Suppressor macrophage treated with lipopolysaccharide for 4 hours (primary cell): ENCODE measurements at places on chromosomes 1 and 21.

GRCh38 chr1:81699234-81699633 lies 101.5 kb upstream of the ADGRL2 start:
- DNase-seq, result no peak

DNA sequence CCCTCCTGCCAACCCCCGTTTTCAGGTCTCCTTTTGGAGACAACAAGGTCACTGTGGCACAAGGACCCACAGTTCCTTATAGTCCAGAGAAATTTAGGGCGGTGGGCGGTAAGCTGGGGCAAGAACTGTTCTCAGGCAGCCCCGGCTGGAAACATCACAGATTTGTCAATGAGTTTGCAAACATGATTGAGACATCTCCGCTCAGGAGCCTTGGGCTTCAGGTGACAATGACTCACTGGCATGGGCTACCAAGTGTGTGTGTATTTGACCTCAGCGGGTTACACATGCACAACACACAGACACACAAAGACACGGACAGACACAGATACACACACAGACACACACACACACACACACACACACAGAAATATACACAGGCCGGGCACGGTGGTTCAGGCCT lies 58.2 kb upstream of the ABCG1 start:
- DNase-seq, result peak; percentile 21

DNA sequence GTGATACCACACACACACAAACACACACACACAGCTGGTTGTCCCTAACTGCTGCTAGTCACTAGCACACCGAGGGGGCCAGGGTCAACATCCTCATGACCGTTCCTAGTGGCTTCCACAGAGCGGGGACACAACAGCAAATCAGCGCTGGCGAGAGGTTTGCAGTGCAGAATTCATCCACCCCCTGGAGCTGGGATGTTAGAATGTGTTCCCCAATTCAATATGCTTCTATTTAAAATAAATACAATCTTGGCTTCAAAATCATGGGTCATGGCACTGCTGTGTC lies 16.2 kb upstream of the C2CD2 start:
- DNase-seq, result no peak

- peak; percentile 60 for DNase-seq
These were observed 67.2 kb downstream of the TTLL7 start for GRCh38 chr1:83931658-83932253.

- DNase-seq, result no peak
These were observed 4.7 kb downstream of the SCAF4 start for GRCh38 chr21:31727181-31727580.

GRCh38 chr1:55272994-55273393 lies 57.8 kb upstream of the USP24 start:
- DNase-seq, result no peak

DNA sequence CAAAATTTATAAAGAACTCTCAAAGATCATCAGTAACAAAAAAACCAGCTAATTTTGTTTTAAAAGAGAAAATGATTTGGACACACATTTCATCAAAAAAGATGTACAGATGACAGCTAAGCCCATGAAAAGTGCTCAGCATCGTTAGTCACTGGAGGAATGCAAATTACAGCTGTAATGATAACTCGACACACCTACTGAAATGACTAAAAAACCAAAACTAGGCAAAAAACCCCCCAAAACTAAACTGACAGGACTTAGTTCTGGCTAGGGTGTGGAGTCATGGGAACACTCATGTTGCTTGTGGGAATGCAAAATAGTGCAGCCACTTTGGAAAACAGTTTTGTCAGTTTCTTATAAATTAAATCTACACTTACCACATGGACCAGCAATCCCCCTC lies 59.5 kb downstream of the CNIH3 start:
- no peak for DNase-seq

GRCh38 chr1:91864017-91864700 lies 21.8 kb downstream of the TGFBR3 start:
- no peak for DNase-seq

- peak; percentile 48 for DNase-seq
These were observed 62.7 kb downstream of the DMAP1 start for GRCh38 chr1:44275991-44276405.

GRCh38 chr1:43547538-43548072 lies 16.9 kb downstream of the PTPRF start:
- DNase-seq, result no peak

- no peak for DNase-seq
These were observed 385.1 kb upstream of the USP24 start for GRCh38 chr1:55600242-55600641.

- DNase-seq, result no peak
These were observed 348.7 kb upstream of the PTBP2 start for GRCh38 chr1:96372881-96373280.

DNA sequence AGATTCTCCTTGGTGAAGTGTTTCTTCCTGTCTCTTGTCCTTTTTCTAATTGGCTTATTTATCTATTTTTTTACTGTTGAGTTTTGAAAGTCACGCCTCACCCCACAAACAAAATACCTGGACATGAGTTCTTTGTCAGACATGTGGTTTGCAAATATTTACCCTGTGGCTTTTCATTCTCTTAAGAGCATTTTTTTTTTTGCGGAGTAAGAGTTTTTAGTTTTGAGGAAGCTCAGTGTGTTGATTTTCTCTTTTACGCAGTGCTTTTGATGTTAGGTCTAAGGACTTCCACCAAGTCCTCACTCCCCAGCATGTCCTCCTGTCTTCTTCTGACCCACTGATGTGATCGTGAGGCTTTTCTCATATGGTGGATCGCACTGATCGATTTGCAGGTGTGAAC lies 7.6 kb downstream of the DFFB start:
- no peak for DNase-seq

GRCh38 chr1:117838911-117839310 lies 90.5 kb downstream of the GDAP2 start:
- DNase-seq, result no peak

DNA sequence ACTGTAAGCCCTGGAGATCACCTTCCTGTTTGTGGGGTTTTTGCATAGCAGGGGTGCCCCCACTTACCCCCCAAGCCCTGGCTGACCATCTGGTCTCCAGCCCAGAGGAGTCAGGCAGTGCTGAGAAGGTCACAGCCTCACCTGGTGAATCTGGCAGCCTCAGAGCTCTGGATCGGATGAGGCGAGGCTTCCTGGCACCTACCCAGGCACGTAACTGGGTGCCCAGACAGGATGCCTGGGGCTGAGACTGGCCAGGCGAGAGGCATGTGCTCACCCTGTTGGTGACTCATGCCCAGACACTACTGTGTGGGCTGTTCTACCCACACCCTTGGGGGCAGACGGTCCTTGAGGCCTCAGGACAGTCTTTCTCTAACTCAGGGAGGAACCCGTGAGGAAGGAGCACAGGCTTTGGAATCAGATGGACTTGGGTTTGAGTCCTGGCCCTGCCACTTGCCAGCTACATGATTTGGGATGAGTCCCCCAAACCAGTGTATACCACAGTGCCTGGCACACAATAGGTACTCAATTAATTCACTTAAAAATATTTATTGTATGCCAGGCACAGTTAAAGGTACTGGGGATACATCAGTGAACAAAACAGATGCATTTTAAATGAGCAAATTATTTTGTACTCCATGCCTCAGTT lies 15.1 kb upstream of the PADI3 start:
- DNase-seq, result peak; percentile 76

DNA sequence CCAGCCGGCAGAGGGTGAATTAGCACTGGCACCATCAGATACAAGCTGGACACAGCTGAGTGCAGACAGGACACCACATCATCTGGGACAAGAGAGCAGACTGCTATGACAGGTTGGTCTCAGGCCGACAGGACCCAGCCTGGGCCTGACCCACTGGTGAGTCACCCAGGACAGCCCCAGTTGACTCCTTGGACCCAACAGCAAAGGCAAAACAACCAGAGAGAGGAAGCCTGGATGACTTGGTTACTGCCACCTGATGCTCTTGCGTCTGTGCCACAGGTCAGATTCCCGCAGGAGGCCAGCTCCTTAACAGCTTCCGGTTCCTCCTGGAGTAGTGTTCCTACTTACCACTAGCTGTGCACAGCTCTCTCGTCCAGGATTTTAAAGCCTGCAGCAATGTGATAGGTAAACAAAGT lies 18.5 kb downstream of the CCN1 start:
- DNase-seq, result no peak

DNA sequence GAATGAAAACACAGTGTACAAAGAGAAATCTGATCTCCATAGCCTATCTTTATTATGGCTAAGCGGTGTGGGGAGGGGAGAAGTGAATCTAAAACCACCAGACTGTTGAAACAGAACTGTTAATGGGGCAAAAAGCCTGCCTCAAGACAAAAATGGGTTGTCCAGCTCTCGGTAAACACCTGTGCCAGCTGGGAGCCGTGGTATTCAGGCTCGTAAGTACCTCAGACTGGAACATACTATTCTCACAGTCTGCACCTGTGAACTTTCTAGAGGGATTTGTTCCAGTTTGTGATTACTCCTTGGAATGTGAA lies 42.7 kb upstream of the ATP1A1 start:
- DNase-seq, result no peak

GRCh38 chr1:237482777-237483176 lies 407.9 kb downstream of the ZP4 start:
- no peak for DNase-seq

- peak; percentile 96 for DNase-seq
These were observed at the start of gene SF3B4 for GRCh38 chr1:149927563-149928400. SF3B4 (minus strand) TSS chr1:149927803; CDS start chr1:149927759, 44 bp downstream.

DNA sequence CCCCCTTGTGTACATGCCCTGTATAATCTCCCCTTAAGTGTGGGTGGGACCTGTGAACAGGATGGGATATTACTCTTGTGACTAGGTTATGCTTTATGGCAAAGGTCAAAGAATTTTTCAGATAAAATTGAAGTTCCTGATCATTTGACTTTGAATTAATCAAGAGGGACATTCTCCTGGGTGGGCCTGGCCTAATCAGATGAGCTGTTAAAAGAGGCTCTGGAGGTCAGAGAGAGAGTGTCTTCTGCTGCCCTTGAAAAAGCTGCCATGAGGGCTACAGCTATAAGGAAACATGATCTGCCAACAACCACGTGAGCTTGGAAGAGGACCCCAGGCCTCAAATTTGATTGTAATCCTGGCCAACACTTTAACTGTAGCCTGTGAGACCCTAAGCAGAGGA lies 125.6 kb upstream of the CSF3R start:
- DNase-seq, result no peak

- DNase-seq, result no peak
These were observed 1.6 kb upstream of the SH3BGRL3 start for GRCh38 chr1:26278303-26278702.

GRCh38 chr1:211133836-211134669 lies at the start of gene KCNH1:
KCNH1 (minus strand) TSS chr1:211134148; CDS start chr1:211133945, 203 bp downstream.
- peak; percentile 80 for DNase-seq

DNA sequence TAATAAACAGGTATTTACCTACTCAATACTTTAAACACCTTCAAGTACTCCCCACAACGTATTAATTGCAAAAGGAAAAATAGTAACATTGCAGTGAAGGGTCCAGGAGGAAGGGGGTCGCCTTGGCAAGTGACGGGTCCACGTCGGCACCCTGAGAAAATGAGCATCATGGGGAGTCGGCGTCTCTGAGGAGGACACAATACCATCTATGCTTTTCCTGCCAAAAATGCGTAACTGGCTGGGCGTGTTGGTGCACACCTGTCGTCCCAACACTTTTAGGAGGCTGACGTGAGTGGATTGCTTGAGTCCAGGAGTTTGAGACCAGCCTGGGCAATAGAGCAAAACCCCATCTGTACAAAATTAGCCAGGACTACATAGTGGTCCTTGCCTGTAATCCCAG lies 7.3 kb downstream of the FTCD start:
- DNase-seq, result no peak

- no peak for DNase-seq
These were observed 384.3 kb downstream of the NTNG1 start for GRCh38 chr1:107525145-107525544.

DNA sequence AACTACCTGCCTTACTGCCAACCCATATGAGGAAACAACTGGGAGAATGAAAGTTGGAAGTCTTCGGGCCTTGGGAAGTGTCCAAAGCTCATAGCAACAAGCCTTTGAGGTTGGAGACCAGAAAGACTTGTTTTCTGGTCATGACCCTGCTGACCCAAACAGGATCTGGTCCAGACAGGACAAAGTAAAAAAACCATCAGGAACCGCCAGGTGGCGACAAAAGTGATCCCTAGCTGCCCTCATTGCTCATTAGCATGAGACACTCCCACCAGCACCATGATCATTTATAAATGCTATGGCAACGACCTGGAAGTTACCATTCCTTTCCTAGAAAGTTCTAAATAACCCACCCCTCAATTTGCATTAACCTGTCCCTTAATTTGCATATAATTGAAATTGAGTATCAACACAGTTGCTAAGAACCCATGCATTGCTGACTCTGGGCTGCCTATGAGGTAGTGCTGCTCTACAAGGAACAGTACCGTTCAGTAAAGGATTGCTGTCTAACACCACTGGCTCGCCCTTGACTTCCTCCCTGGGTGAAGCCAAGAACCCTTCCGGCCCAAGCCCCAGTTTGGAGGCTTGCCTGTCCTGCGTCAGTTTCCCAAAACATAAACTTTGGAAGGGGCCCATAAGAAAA lies 89.0 kb downstream of the URB2 start:
- DNase-seq, result peak; percentile 28

- DNase-seq, result no peak
These were observed 101.2 kb upstream of the SLC2A1 start for GRCh38 chr1:43059640-43060574.

GRCh38 chr1:150473659-150474058 lies 13.6 kb upstream of the TARS2 start:
- DNase-seq, result no peak

GRCh38 chr21:44626262-44626661 lies 631 bp upstream of the KRTAP10-9 start:
- DNase-seq, result no peak

- no peak for DNase-seq
These were observed 560.5 kb downstream of the KIF26B start for GRCh38 chr1:245715291-245715701.

DNA sequence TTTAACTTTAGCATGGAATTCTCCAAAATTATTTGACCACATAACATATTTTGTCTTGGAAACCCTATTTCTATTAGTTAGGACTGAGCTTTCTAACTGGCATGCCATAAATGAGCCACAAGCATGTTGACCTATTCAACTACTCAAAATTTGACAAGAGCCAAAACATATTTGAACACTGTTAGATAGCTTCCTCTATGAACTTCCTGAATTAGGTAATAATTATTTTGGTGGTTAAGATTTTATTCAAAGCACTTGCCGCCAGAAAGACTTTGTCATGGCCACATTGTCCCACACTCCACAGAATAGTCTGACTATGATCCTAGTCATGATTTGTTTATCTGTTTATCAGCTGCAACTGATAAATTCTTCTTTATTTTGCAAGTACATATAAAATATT lies 23.1 kb upstream of the CTPS1 start:
- no peak for DNase-seq

DNA sequence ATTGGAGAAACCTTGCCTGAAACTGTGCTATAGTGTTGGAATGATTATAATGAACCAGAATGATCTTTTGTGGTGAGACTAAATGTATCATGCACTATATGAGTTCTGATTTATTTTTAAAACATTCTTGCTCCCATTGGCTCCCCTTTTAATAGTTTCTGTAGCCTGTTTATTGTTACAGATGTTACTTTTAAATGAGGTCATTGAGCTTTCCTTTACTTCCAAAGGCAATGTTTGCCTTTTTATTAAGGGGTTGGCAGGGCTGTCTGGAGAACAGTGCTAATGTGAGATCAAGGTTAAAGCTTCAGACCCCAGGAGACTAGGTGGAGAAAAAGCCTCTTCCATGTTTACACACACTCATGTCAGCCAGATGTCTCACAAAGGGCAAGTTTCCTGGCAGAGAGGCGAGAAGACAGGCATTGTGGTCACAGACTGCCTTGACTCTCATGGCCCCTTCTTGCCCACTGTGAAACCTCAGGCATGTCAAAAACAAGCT lies 120.6 kb upstream of the RAVER2 start:
- no peak for DNase-seq

GRCh38 chr1:65541865-65542264 lies 121.4 kb downstream of the LEPR start:
- DNase-seq, result no peak
